Cerebellar cortex (tissue), 1 donor: ENCODE measurements at places on chromosomes 2 and 18.
A peak's percentile ranks its signal among the peaks of the same experiment; 100 is the strongest.

- no peak for DNase-seq
Measured at GRCh38 chr2:193348055-193348454, 1153.3 kb upstream of the TMEFF2 start.

DNA sequence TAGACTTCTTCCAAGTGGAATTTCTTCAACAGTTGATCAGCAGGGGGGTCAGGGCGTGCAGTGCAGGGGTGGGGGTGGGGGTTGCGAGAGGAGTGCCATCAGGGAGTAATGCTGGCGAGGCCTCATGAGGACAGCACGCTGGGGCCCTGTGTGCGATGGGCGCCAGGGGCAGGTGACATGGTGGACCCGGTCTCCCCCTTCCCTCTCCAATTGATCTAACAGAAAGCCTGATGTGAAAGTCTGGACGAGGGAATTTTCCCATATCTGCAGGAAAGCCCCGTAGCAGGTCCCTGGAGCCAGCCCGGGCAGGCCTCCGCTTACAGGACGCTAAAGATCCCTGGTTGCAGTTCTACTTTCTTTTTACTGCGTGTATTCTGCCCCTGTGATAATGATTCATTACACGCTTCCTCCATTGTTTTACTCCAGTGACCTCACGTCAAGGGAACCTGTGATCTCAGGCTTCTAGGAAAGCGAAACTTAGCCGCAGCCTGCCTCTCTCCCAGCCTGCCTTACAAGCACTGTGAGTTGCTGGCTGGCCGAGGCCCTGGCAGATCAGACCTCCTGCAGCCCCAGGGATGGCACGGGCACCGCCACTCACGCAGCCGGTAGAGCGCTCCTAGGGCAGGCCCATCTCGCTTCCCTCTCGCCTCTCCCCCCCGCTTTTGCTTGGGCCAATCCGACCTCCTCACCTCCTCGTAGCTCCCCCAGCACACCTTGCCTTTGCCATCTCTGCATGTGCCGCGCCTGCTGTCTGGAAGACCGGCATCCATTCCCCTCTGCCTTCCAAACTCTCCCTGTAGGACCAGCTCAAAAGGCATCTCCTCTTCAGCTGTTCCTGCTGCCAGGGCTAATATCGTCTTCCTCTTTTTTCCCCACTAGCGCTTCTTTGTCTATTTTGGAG lies 19.2 kb downstream of the NEURL3 start:
- DNase-seq = peak; percentile 75

GRCh38 chr2:151262629-151263028 lies 966 bp upstream of the RBM43 start:
- DNase-seq = no peak

DNA sequence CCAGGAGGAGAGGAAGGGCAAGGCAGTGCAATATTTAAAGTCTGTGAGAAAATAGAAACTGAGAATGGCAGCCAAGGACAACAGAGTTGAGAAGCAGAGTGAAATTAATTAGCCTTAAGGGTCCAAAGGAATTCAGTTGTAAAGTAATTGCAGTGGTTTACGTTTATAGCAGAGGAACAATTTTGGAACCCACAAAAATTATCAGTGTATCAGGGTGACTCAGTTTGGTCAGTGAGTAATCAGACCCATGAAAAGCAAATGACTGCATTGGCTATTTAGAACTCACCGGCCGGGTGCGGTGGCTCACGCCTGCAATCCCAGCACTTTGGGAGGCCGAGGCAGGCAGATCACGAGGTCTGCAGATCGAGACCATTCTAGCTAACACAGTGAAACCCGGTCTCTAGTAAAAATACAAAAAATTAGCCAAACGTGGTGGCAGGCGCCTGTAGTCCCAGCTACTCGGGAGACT lies 245.8 kb upstream of the SLC39A10 start:
- no peak for DNase-seq

DNA sequence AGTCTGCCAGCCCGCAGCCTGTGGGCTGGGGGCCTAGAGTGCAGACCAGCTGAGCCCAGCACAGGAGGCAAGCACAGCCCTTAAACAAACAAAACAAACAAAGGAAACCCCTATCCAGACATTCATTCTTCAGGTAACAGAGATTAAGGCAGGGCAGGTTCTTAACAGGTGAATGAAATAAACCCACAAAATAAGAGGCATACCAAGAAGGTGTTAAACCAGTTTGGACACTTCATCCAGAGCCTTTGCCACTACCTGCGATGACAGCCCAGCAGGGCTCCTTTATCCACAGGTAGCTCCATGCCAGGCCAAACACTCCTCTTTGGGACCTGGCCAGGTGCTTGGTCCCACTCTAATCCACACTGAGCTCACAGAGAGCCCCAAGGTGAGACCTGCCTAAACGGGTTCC lies 209.7 kb upstream of the SIX2 start:
- no peak for DNase-seq

DNA sequence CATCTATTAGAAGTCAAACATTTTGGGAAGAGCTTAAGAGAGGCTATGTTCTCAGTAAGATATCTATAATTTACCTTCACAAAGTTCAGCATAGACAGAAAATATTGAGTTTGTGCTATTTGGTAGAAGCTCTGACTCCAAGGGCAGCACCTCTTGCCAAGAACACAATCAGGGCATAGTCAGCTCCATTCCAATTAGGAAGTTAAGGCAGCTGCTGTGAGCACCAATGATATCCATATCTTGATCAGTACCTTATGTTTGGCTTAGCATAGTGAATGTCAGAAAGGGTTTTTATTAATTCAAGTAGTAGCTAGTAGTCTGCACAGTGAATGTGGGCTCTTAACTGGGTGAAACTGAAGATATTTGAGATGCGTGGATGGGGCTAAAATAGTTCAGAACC lies 86.4 kb upstream of the SPRED2 start:
- no peak for DNase-seq

DNA sequence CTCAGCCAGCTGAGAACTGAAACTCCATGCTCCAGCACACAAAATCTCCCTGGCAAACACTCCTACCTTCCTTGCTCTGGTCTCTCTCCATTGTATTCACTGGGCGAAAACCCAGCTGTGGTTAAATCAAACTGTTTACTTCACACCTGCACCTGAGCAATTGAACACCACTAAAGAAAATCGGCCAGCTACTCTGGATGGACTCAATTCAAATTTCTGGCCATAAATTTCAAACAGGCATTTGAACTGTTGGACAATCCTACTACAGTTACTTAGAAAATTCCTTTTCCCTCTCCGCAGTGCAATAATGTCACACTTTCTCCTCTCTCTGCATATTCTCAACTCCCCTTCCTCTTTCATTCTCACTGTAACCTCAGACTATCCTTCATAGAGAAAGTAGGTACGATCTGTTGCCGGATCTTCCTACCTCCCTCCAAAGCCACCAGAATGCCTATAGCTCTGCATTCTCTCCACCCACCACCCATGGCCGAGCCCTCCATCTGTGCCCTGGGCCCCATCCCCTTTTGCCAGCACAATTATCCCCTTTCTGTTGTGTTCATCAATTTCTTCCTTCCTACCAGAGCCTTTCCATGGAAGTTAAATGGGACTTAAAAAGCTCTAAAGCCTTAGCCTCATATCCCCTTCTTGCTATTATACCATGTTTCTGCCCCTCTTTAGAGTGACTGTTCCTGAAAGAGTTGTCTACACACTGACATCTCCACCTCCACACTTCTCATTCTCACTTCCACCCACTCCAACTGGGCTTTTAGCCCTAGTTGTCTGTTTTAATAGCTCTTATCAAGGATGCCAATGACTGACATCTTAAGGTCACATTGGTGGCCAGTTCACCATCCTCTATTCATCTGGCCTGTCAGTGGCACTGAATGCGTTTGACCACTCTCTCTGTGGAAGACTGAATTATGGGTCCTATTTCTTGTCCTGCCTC lies 127.5 kb upstream of the SLC1A4 start:
- DNase-seq = no peak

DNA sequence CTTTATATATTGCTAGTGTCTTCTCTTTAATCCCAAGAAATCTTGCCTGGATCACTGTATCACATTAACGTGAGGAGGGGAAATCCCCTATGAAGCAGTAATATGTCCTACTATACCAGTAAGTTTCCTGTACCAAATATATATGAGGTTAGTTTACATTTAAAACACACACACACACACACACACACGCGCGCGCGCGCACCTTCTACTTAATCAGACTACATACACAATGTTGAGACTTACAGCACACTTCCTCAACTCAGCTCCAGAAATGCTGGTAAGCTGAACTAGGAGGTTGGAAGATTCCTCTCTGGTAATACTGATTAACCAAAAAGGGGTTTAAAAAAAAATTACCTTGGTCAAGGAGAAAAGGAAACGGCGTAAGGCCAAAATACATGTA lies 49.3 kb downstream of the USP34 start:
- no peak for DNase-seq

GRCh38 chr2:59047373-59047995 lies 806.4 kb upstream of the FANCL start:
- no peak for DNase-seq

- peak; percentile 53 for DNase-seq
Measured at GRCh38 chr2:149561309-149561926, 26.2 kb downstream of the MMADHC start.
